ENCODE measurements at places on chromosomes 7 and 10.

- no peak for DNase-seq
Observed at GRCh38 chr7:143490717-143491306, 13.1 kb downstream of the TAS2R41 start.

GRCh38 chr7:32222251-32222900 lies 152.2 kb upstream of the PDE1C start:
- no peak for DNase-seq

DNA sequence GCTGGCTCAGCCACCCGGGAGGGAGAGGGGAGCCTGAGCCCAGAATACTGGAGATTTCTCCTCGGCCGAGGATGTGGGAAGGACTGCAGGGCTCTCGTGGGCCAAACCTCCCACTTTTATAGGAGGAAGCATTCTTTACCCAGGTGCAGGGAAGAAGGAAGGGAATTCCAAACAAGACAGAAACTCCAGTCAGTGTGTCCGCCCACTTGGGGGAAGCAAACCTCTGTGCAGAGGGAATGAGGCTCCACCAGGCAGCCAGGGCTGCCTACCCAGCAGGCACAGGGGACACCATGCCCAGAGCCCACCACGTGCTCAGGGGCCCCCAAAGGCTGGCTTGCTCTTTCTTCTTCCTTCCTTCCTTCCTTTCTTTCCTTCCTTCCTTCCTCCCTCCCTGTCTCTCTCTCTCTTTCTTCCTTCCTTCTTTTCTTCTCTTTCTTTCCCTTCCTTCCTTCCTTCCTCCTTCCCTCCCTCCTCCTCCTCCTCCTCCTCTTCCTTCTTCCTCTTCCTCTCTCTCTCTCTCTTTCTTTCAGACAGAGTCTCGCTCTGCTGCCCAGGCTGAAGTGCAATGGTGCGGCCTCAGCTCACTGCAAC lies 15.4 kb upstream of the FZD9 start:
- DNase-seq, result no peak

- no peak for DNase-seq
Observed at GRCh38 chr10:128875956-128876736, 590.9 kb upstream of the MGMT start.

- DNase-seq, result no peak
Observed at GRCh38 chr7:19677180-19677579, 31.7 kb downstream of the POLR1F start.

DNA sequence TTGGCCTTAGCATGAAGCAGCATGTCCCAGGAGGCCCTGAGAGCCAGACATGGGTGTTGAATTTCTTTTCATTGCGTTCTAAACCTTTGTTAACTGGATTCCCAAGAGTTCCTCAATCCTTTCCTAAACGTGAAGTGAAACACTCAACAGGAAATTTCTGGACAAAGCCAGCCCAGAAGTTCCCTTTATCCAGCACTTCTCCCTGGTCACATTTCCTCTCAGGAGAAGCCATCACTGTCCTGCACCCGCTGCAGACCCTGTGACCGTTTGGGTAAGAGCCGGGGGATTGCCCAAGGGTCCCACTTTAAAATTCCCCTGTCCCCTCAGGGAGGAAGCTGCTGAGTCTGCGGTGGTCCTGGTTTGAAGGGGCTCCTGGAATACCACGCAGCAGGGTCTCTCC lies 88.0 kb upstream of the ZPBP start:
- DNase-seq, result no peak

GRCh38 chr7:118259115-118259514 lies 34.6 kb downstream of the ANKRD7 start:
- DNase-seq, result no peak

- no peak for DNase-seq
Observed at GRCh38 chr7:74069790-74070618, 13.6 kb upstream of the LIMK1 start.

GRCh38 chr7:91929463-91929862 lies 11.2 kb upstream of the AKAP9 start:
- no peak for DNase-seq

DNA sequence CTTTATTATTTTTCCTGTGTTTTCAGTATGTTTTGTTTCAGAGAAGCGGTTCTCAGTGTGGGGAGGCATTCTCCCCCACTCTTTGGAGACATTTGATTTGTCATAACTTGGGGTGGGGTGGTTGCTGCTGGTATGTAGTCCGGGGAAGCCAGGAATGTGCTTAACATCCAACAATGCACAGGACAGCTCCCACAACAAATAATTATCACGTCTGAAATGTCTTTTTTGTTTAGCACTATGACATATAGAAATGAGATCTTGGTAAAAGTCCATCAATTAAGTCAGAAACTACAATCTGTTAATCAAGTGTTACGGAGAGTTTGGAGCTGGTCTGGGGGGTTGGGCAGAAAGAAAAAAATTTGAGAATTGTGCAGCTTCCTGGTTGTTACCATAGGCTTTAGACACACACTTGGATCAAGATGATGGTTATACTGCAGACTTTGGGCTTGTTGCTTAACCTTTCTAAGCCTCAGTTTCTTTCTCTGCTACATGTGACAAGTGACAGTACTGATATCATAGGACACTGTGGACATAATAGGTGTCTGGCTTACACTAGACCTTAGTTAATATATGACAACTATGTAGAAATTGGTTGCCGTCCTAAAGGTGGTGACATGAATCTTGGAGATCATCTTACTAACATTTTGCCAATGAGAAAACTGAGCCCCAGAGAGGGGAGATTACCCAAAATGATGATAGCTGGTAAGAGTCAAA lies 113.7 kb downstream of the LRMDA start:
- no peak for DNase-seq

- no peak for DNase-seq
Observed at GRCh38 chr7:3504384-3504783, 203.3 kb downstream of the SDK1 start.

- no peak for DNase-seq
Observed at GRCh38 chr7:1448958-1449357, 10.3 kb downstream of the MICALL2 start.

- no peak for DNase-seq
Observed at GRCh38 chr10:90966146-90966545, 45.3 kb upstream of the ANKRD1 start.

GRCh38 chr10:97590748-97591495 lies 1.4 kb downstream of the C10orf62 start:
- no peak for DNase-seq

- no peak for DNase-seq
Observed at GRCh38 chr7:33186192-33186591, 56.8 kb downstream of the BBS9 start.

DNA sequence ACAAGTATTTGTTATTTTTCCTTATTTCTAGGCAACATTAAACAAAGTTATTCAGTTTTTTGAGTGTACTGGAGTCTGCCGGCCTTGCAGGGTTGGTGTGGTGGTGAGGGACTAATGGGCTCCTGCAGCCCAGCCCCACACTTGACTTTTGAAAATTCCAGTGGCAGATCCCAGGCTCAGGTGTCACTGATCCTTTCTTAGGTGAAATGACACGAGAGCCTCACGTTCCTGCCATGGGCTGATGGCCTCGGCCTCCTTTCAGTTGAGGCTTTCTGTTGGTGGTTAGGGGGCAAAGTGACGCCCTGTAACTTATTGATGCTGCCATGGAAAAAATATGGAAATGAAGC lies 117.9 kb downstream of the NKX6-2 start:
- DNase-seq, result no peak

- DNase-seq, result no peak
Observed at GRCh38 chr10:123604506-123604905, 61.6 kb upstream of the GPR26 start.
